Iris pigment epithelial cell (primary cell): ENCODE measurements at places on chromosomes 5 and 9.

DNA sequence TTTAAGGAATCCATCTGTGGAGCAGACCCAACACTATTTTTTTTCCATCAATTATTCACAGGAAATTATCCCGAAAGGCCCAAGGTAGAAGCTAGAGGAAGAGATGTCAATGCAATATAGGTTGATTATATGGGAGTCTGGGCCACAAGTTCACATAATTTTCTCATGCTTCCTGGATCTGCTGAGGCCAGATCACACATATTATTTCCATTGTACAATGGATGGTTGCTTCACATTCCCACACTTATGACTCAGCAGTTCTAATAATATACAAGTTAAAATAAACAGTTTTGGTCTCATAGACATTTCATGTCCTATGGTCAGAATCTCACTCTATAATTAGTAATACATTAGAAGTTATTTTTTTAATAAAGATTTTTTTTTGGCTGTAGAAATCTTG is 66.0 kb upstream of the PTPRD start:
- DNase-seq = peak; percentile 83

DNA sequence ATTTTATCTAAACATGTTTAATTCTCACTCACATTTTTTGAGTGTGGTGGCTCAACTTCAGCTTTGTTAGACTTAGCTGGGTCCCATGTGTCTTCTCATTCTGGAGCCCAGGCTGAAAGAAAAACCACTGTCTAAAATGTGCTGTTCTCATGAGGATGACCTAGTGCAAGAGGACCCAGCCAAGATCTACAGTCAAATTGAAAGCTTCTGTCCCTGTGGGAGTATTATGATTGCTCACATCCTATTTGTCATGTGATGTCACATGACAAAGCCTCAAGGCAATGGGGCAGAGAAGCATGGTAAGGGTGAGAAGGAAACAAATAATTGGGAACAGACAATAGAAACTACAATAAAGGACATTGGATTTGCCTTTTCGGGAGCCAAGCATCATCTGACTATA is 113.4 kb upstream of the ASTN2 start:
- no peak for DNase-seq

DNA sequence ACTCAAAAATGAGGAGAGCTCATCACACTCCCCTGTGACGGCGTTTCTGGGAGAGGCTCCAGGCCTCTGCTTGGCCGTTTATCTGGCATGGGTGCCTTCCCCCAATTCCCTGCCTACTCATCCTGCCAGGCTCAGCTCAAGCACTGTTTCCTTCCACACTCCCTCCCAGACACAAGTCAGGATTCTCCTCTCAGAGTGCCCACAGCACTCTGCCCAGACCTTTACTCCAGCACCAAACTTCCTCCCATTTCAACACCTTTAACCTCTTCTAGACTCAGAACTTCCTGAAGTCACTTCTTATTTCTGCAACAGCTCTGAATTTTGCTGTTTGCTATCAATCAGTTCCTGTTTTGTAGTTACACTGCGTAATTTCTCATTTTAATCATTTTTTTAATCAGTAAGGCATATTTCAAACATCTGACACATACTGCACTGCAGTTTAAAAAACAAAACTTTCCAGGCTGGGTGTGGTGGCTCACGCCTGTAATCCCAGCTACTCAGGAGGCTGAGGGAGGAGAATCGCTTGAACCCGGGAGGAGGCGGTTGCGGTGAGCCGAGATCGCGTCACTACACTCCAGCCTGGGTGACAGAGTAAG is 16.0 kb downstream of the TRMO start:
- DNase-seq = no peak

GRCh38 chr9:132697230-132697629 is 27.0 kb downstream of the GTF3C4 start:
- no peak for DNase-seq

DNA sequence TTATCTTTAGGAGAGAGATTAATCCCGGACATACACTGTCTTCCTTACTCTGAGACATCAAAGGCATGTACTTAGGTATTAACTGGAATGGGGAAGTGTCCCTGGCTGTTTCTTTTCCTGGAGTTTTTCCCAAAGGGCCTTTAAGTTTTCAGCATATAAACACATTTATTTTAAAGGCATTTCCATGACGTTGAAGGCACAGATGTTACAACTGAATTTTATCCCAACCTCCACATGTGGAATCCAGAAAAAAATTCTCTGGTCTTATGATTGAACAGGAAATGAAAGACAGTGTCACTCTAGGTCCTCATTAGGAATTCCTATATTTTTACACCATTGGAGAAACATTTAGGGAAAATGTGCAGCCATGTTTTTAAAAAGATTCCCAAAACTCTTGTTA is 41.6 kb upstream of the SHOC1 start:
- no peak for DNase-seq

DNA sequence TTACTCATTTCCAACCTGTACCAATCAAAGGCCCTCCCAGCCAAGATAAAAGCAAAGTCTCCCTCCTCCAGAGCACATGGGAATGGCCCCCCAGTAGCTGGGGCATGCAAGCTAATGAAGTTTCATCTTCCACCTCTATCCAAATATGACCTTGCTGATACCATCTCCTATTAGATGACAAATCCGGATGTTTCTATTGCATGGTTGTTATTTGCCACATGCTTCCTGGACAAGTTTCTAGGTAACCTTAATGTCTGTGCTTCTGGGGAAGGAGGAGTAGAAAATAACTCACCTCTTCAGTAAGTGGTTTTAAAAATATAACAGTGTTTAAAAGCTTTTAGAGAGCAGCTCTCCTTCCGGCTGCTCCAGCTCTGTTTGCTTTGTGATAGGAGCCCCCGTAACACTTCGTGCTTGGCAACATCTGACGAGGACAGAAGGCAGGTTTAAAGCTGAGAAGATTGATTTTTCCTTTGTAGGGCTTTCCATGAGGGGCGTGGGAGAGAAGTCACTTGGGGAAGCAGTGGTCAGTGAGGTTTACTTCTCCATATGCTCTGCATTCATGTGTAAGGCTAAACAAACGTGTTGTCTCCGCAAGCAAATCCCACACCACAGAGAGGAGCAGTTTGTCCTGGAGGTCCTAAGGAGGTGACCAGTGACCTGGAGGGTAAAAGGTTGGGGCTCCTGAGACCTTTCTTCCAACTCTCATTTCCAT is 40.3 kb upstream of the GLRX start:
- DNase-seq = peak; percentile 56

- DNase-seq = no peak
Measured at GRCh38 chr5:89260254-89260653, 377.3 kb upstream of the MEF2C start.

DNA sequence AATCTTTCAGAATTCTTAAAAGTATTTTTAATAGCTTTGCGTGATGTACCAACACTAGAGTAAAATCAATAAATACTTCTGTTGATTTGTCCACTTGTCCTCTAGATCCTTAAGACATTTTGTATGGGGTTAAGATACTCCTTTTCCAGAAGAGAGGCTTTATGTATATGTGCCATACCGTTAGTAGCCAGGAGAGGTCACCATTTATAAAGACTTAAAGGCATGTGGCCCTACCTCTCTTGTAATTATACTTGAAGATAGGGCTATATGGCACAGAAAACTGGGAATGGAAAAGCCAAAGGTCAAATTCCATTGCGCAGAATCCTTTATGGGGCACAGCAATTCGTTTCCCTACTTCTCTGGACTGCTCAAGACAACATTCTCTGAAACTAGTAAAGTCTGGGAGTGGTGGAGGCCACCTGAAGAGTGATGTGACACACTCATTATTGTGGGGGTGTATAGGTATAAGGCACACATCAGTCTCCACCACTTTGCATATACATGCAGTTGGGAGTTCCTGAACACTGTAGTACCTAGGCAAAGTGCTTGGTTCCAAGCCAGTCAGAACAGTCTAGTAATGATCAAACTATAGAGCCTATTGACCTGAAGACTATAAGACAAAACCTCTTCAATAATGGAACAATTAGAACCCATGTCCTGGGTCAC is 140.1 kb upstream of the FBXL17 start:
- DNase-seq = peak; percentile 59

DNA sequence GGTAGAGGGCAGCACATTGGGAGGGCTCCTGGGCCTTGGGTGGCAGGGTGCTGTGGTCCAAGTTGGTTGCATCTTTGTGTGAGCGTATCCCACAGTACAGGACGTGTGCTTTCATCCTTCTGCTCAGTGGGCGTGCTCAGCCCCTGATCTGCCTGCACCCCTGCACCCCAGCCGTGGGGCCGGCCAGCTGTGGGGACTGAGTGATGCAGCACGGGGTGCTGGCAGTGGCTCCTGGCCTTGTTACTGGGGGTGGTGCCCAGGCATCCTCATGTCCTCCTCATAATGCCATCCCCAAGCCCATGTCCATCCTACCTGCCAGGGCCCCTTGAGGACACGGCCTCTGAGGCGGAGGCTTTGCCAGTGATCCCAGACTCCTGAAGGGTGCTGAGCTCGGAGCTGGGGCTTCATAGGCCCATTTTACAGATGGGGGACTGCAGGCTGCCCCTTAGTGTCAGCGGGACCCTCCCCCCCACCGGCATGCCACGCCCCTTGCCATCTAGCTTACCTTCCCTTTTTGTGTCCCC is 100.7 kb downstream of the PHF2 start:
- no peak for DNase-seq

- DNase-seq = peak; percentile 68
Measured at GRCh38 chr9:129237164-129237611, 59.1 kb upstream of the IER5L start.

DNA sequence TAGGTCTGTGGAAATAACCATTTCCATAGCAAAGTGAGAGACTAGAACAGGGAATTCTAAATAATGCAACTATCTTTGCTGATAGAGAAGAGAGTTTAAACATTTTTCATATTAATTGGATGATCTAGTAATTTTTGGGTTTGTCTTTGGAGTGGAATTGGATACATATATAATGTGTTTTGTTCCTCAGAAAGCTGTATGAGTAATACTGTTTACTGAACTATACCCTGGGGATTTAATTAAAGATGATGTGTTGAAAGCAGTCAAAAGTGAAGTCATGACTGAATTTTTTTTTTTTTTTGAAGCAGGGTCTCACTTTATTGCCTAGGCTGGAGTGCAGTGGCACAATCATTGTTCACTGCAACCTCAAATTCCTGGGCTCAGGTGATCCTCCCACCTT is 17.9 kb downstream of the FER start:
- DNase-seq = no peak

DNA sequence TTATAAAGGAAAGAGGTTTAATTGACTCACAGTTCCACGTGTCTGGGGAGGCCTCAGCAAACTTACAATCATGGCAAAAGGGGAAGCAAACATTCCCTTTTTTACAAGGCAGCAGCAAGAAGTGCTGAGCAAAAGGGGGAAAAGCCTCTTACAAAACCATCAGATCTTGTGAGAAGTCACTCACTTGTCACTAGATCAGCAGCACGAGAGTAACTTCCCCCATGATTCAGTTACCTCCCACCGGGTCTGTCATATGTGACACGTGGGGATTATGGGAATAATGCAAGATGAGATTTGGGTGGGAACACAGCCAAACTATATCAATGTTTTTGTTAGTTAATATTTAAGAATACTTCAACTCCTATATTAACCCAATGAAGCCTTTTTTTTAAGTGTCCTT is 275.2 kb upstream of the CDH9 start:
- DNase-seq = no peak

DNA sequence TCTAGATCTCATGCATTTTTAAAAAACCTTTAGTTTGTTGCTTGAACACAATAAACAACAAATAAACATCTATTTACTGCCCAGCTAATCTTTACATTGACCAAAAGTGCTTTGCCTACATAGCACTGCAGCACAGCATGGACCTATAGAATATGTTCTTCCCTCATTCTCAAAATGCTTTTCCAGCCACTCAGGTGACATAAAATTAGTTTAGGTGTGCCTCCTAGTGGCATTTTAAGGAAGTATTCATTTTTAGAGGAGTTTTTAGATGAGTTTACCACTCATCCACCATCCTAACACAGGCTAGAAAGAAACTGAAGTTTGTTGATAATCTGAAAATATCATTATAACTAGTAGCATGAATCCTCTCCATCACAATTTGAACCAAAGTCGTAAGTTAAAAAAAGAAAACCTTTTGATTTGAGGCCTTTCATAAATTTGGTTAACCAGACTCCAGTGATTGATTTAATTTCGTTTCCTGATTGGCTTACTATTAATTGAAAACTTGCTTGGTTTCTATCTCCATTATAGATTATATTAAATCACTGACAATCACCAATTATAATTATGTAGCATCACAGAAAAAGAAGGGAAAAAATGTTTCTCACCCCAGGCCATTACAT is 12.6 kb downstream of the PLGRKT start:
- peak; percentile 32 for DNase-seq

DNA sequence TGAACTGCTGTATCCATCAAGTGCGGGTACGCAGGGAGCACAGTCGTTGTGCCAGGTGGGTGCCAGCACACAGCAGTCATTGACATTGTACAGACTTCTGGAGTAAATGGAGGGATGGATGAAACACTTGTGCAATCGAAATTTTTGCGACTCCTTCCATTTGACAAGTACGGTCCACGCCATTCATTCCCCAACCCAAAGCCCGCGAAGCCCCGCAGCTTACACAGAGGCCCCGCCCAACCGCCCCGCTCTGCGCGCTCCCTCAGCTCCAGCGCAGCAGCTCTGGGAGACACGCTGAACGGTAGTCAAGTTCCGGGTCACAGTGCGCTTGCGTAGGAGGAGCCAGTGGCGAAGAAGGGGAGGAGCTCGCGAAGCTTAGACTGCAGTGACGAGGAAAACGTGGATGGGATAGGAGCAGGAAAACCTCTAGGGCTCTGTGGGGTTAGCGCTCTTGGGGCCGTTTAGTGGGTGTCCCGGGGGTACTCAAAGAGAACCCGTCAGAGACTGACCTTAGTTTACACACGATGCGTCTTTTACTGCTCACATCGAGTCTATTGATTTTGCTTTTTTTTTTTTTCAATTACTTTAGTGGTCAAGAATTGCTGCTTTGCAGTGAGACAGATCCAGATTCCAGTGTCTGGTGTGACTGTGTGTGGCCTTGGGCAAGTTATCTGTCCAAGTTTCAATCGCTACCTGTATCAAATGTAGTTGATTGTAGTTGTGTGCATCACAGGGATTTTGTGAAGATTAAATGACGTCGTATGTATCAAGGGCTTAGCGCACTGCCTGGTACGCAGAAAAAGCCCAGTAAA is 15.3 kb upstream of the MSANTD3 start:
- peak; percentile 94 for DNase-seq

DNA sequence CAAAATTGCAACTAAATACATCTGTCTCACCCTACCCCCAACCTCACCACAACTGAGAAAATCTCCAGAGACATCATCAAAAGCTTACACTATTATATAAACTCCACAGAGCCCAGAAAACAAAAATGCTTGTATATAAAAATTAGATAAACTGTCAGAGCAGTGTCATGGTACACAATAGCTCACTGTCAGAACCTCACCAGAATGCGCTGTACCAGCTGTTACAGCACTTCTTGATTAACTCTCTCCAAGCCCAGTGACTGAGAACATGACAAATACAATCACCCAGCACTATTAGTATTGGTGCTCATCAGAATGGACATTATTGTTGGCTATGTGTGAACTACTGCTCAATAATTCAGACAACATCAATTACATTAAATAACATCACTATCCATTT is 65.7 kb downstream of the ZDHHC21 start:
- DNase-seq = no peak
